Esophagus mucosa (tissue), 1 donor: ENCODE measurements at places on chromosomes 3 and 15. TPM values are rescaled to one million over a fixed set of nuclear protein-coding genes. Genes with fewer than 3 reads are reported as not detected.

FSIP1 gene
- total RNA-seq: 0.28 TPM

PIERCE2 gene
- not detected for total RNA-seq

CHRFAM7A gene
- not detected for total RNA-seq

MYO1E gene
- 117 TPM for total RNA-seq

ALDH1L1 gene
- 4.5 TPM for total RNA-seq

PIGB gene
- 9.1 TPM for total RNA-seq

GRCh38 chr15:38299216-38299615 lies 46.6 kb downstream of the SPRED1 start:
- ATAC-seq: no peak

GRCh38 chr3:167733961-167734497 lies 663 bp downstream of the PDCD10 start:
- no peak for ATAC-seq

- no peak for ATAC-seq
These were observed 120.2 kb downstream of the NEDD4 start for GRCh38 chr15:55873024-55873720.

GRCh38 chr15:40508216-40508615 lies 37.4 kb downstream of the CHST14 start:
- no peak for ATAC-seq

SLC22A13 gene
- 0.64 TPM for total RNA-seq

- ATAC-seq: no peak
These were observed 7.9 kb upstream of the CHD2 start for GRCh38 chr15:92892201-92892555.

DNA sequence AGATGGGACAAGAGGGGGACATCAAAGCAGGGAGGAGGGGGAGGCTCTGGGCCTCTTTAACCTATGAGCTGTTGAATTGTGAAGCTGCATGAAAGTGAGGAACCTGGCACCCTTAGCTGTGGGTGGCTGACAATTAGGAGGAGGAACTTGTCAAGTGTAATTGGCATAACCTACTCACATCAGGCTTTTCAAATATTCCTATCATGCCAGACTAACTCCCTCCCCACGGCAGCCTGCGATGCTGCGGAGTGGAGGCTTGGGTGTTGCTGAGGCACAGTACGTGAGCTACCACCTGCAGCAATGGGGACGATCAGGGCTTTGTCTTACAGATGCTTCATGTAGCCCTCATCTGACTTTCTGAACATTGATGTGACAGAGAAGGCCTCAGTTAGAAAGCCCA lies 180.7 kb upstream of the SNTN start:
- no peak for ATAC-seq

SPESP1 gene
- total RNA-seq: 0.52 TPM

DNA sequence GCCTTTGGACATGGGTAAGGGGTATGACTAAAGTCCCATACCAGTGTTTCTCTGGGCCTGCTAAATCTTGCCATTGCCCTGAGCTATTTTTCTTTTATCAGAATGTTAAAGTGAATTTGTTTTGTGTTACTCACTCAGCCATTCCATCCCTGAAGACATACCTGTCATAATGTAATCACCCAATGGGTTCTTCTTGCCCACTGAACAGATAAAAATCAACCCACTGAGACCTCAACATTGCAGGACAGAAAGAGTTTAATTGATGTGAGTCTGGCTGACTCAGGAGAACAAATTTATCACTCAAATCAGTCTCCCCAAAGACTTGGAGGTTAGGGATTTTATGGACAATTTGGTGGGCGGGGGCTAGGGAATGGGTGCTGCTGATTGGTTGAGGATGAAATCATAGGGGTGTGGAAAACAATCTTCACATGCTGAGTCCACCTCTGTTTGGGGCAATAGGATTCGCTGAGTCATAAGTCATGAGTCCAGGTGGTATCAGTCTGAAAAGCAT lies 47.4 kb downstream of the ILDR1 start:
- ATAC-seq: peak; percentile 50

COL7A1 gene
- total RNA-seq: 86.4 TPM

- no peak for ATAC-seq
These were observed 33.8 kb upstream of the GYG1 start for GRCh38 chr3:148957586-148957985.

DNA sequence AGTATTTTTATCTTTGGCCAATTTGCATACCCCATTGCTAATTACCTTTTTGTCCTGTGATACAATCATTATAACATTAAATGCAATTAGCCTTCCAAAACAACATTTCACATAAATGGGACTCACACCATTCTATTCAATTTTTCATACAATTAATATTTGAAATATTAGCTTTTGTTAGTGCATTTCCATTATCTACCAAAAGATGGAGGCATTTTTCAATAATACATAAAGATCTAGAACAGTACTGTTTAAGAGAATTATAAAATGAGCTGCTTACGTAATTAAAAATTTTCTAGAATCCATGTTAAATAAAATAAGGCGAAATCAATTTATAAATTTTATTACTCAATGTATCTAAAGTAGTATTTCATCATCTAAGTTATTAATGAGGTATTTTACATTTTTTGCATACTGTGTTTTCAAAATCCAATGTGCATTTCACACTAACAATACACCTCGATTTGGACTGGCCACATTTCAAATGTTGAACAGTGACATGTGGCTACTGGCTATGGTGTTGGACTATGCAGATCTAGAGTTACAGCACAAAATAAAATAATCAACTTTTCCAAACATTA lies 74.3 kb downstream of the TJP1 start:
- ATAC-seq: no peak

DNA sequence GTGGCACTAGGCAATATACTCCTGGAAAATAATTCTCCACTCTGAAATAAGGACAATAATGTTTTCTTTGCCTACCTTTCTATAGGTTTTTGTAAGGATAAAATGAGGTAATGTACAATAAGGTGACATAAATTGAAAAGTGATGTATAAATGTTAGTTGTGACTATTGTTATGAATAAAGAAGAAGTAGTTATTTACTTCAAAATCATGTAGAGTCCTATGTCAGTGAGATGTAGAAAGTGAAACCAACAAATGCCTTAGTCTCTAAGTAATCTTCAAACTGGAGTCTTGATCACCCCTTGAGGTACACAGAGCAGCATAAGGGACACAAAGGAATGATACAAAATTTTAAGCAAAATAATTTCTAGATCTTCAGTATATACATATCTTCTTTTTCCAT lies 60.3 kb upstream of the TP63 start:
- no peak for ATAC-seq

MYRIP gene
- total RNA-seq: 1.2 TPM

- ATAC-seq: no peak
These were observed 59.8 kb downstream of the AGTR1 start for GRCh38 chr3:148757238-148758215.

- ATAC-seq: peak; percentile 18
These were observed 61.1 kb downstream of the AMOTL2 start for GRCh38 chr3:134312873-134313846.

FBXW12 gene
- total RNA-seq: not detected

UPK1B gene
- total RNA-seq: 0.96 TPM

SNX1 gene
- 76.6 TPM for total RNA-seq

CACNA2D3 gene
- 7.0 TPM for total RNA-seq

GRCh38 chr3:2770451-2770850 lies 339.7 kb downstream of the IL5RA start:
- no peak for ATAC-seq

DNA sequence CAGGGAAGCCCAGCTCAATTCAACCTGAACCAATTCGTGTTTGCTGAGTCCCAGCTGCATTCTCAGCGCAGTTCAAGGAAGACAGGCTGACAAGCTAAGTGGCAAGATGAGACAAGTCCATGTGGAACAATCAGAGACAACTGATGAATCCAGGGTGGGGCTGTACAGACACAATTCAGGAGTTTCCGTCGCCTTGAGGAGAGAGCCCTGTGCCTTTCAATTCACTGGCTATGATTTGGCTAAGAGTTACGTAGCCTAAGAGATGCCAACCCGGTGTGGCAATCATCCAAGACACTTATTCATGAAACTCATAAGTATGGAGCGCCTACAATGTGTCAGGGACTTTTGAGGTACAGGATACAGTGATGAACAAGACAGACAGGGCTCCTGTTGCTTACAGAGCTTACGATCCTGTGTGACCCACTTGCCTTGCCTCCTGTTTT lies 15.5 kb upstream of the ZBED2 start:
- peak; percentile 98 for ATAC-seq

DNA sequence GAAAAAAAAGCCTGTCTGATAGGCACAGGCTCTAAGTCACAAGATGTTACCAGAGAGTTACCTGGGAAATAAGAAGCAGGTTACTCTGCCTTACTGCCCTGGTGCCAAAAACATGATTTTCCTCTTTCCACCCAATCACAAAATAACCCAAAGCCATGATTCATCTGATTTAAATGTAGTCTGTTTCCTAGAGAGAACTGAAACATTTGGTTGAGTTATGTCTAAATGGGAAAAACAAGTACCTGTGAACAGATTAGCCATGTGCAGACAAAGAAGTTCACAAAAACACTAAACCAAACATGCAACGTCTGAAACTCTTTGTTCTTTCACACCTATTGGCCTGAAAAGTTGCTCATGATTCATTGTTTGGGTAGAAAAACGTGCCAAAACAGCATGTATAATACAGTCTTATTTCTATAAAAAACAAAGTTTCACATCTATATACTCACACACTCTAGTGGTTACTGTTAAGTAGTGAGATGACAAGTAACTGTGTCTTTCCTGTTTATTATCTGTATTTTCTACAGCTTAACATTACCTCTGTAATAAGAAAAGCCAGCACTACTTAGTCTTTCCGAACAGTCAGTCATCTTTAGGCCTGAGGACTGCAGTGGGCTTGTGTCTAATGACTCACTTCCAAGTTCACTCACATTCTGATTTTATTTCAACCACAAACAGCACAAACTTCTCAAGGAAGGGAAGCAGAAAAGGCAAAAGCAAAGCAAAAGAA lies 30.2 kb downstream of the FAM174B start:
- peak; percentile 26 for ATAC-seq

DNA sequence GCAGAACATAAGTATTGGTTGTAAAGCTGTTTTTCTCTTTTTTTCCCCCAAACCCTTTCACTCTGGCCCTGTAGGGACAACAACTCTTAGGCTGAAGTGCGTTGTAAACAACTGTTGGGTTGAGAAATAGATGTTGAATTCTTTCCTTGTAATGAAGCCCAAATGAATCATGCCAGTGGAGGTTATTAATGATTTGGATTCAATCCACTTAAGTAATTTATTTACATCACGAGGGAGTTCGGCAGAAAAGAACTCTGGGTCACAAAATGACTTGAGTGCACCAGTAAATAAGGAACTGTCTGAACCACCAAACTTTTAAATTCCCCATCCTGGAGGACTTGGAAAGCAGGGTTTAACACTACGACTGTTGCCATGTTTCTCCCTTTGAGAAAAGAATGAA lies 218.9 kb downstream of the PDZRN3 start:
- no peak for ATAC-seq

DNA sequence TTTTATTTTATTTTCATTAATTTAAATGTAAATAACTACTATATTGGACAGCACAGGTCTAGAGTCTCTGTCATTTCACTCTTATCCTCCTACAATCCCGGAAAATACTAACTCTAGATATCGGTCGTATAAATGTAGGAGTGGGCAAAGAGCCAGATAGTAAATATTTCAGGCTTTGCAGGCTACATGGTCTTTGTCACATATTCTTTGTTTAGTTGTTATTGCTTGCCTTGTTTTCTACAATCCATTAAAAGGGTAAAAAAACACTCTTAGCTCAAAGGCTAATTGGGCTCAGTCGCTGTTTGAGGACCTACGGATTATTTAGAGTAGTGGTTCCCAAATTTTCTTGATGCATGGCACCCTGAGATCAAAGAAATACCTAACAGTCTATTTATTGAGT lies 1.7 kb downstream of the KNL1 start:
- ATAC-seq: no peak

MDFIC2 gene
- not detected for total RNA-seq

GRCh38 chr3:122183521-122183892 lies at the start of gene CASR:
Gene CASR (plus strand): TSS chr3:122183668. CDS start chr3:122254190, 70,522 bp downstream.
- peak; percentile 47 for ATAC-seq

ARRDC4 gene
- 2.9 TPM for total RNA-seq

- no peak for ATAC-seq
These were observed 5.0 kb downstream of the CHRNA7 start for GRCh38 chr15:32035285-32035684.

TM4SF18 gene
- 0.76 TPM for total RNA-seq

DNA sequence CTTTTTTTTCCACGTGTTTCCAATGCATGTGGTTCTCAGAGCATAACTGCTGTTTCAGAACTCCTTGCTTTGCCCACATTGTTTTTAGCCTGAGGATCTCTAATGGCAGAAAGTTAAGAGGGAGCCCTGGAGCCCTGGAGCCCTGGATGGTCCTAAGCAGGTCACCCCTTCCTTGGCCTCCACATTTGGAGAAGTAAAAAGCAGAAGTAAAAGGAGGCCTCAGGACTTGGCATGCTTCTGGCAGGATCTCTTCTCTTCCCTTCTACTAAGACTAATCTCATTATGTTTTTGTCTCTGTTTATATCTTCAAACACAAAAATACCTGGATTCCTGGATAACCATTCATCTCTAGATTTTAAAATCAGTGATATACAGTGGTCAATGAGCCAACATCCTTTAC lies 50.1 kb downstream of the P2RY1 start:
- ATAC-seq: no peak

DNA sequence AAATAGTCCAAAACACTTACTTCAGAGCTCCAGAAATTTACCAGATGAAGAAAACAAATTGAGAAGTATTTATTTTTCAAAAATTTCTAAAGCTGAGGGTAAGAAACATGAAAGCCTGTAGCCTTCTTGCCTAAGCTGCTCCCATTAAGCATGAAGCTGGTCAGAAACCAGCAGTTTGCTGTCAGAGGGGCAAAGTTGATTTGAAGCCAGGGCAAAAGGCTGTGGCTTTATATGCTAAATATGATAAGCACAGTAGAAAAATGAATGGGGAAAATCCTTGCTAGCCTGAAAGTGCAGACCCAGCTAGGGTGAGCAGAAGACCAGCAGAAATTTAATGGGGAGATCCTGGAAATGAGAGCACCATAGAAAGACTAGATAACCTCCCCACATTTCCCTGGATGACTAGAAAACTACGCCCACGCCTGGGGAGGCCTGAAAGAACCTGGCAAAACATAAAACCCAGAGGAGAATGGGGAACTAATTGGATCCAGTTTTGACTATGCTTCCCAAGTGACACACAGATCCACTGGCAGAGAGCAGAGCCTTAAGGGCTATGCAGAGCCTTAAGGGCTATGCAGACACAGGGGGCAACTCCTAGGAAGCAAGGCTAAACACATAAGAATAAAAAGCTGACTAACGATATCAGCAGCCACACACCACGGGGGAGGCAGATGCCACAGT lies 43.0 kb upstream of the HEG1 start:
- no peak for ATAC-seq

- no peak for ATAC-seq
These were observed 4.6 kb downstream of the CIDEC start for GRCh38 chr3:9875448-9875847.

- ATAC-seq: no peak
These were observed 68.1 kb upstream of the NMNAT3 start for GRCh38 chr3:139745831-139746230.

DNA sequence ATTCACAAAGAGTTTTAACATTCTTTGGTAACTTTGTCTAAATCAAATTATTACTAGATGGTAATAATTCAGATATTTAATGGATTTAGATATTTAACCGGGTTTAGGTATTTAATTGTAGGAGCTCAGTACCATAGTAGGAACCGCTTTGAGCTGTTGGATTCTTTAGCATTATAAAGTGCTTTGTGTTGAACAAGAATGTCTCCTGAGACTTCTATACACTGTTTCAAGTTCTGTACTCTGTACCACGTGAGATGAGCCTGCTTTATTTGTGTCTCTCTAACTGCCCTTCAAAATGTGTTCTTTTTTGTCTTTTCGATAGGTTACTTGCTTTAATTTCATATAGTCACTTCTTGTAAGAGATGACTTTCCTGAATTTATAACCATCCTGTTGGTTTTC lies 36.0 kb downstream of the ZFAND6 start:
- no peak for ATAC-seq

ANKRD63 gene
- not detected for total RNA-seq

SLC22A14 gene
- total RNA-seq: 0.24 TPM
